HT1080 (cell line): ENCODE measurements at places on chromosomes 6 and 20. TPM values are rescaled to one million over a fixed set of nuclear protein-coding genes. Genes with fewer than 3 reads are reported as not detected.

DNA sequence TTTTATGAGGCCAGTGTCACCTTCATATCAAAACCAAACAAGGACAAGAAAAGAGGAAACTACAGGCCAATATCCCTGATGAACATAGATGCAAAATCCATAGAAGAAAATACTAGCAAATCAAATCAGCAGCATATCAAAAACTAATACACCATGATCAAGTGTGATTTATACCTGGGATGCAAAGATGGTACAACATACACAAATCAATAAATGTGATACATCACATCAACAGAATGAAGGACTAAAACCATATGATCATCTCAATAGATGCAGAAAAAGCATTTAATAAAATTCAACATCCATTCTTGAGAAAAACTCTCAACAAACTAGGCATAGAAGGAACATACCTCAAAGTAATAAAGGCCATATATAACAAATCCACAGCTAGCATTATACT is 8.1 kb upstream of the GINM1 start:
- no peak for DNase-seq

DNA sequence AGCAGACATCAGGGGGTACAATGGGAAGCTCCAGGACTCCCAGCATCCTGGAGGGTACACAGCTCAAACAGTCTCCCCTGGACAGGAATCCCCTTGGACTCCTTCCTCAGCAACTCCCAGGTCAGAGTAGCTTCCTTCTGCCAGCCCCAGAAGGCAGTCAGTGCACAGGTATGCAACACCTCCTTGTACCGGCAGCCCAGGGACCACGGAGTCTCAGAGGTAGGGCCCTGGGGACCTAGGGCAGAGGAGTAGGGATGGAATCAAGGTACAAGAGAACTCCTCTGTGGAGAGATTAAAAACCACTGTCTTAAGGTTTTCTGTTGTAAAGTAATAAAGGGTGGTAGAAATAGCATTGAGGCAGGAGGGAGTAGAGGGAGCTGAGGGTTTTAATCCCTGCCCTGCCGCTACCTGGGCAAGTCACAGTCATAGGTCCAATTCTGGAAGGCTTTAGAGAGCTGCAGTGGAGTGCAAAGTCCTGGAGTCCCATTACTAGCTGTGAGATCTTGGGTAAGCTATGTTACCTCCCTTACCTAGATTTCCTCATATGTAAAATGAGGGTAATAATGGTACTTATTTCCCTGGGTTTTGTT is 7.5 kb downstream of the TP53TG5 start:
- no peak for DNase-seq

Gene TSPO2
- 0.34 and 0.43 TPM in 2 replicates for total RNA-seq

Gene PACRG
- not detected in 2 replicates for total RNA-seq

DNA sequence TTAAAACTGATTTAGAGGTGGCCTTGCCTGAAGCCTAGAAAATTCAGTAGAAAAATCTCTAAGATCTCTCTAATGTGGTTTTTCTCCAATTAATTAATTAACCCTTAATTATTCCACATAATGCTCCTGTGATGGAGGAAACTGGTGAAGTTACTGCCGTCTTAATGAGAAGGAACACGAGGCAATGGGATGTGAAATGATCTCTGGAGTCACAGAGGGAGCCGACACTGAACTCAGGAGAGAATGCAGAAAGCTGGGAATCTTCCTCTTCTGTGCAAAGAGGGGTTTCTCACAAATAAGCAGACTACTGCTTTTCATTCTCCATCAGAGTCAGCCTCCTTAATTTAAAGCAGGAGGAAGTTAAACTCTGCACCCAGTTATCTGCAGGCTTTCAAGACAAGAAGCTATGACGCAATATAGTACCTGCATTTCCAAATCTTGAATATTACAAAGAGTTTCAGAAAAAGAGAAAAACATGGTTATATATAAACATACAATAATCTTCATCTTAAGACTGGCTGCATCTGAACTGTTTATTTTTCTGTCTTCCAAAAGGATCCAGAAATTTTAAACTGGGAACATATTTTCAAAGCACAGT is 18.1 kb upstream of the SNRPB2 start:
- no peak for DNase-seq

Gene WFDC12
- not detected in 2 replicates for total RNA-seq

DNA sequence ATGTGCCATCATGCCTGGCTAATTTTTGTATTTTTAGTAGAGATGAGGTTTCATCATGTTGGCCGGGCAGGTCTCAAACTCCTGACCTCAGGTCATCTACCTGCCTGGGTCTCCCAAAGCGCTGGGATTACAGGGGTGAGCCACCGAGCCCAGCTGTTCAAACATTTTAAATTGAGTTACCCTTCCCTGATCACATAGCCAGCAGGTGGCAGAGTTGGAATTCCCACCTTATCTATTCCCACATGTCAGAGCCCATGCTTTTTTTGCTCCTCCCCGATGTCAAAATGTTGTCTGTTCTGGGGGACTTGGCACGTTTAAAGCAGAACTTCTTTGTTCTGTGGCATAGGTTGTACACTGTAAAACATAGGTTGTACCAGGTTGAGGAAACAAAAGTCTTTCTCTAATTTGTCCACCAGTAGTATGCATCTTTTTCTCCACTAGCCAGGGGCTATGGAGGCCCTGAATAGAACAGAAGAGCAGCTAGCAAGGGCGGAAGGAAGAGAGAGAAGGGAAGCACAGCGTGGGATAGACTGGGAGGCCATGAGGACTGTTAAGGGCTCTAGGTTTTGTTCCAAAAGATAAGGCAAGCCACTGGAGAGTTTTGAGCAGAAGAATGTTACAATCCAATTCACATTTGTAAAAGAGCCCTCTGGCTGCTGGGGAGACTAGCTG is 7.3 kb upstream of the LBP start:
- no peak for DNase-seq

GRCh38 chr6:100719883-100720682 is 161.0 kb downstream of the ASCC3 start:
- DNase-seq: no peak

Gene CLPSL1
- not detected in 2 replicates for total RNA-seq

- no peak for DNase-seq
Measured at GRCh38 chr6:15401120-15401519, 155.3 kb downstream of the JARID2 start.
